ENCODE measurements at places on chromosomes 1 and 21.
A peak's percentile ranks its signal among the peaks of the same experiment; 100 is the strongest.

DNA sequence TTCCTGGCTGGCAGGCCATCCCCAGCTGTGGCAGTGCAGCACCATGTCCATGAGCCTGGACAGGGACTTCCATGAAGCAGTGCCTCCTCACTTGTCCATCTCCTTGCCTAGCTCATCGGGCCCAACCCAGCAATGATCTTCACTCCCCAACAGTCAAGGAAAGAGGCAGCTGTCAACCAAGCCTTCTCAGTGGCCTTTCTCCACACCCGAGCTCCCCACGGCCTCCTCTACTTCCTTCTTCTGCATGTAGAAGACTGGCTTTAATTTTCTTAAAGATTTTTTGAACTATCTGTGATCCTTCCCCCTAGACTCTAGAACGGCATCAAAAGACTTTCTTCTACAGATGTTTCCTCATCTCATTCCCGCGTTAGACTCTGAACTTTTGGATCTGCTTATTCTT is 65.5 kb upstream of the COA6 start:
- DNase-seq, result no peak

DNA sequence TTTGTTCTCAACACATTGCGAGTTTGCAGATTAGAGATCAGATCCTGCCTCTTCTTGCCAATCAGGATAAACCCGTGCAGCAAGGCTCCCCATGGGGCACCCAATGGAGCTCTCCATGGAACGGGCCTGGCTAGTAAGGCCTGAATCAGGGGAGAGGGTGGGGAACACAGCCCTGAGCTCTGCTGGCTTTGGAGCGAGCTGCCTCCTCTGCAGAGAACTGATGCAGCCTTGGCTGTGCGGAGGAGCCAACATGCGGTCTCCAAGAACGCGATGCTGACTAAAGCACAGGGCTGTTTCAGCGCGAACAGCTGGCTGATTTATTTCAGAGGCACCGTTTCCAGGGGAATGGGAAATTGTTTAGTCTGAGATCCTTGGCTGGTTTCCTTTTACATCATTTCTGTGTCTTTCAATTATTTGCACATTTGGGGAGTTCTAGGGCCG is 139.7 kb downstream of the TSEN15 start:
- peak; percentile 65 for DNase-seq

DNA sequence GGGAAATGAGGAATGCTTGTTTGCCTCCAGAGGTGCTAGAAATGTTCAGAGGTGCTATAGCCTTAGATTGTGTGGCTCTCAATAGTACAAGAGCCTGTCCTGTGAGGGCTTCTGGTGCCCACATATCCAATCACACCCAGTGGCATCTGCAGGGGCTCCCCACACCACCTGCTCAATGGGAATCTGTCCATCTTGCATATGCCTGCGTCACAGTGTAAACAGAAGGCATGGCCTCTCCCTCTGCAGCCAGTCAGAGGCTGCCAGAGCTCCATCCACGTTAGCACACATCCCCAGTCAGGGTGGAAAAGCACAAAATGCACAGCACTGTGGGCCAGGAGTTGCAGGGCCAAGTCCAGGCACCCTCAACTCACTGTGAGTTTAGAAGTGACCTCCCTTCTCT is 113.6 kb upstream of the GRIK3 start:
- DNase-seq, result no peak

GRCh38 chr1:168760781-168761180 is 31.8 kb upstream of the DPT start:
- no peak for DNase-seq

Data from lung microvascular endothelial cell (primary cell).